ENCODE measurements at places on chromosomes 5 and 9.

DNA sequence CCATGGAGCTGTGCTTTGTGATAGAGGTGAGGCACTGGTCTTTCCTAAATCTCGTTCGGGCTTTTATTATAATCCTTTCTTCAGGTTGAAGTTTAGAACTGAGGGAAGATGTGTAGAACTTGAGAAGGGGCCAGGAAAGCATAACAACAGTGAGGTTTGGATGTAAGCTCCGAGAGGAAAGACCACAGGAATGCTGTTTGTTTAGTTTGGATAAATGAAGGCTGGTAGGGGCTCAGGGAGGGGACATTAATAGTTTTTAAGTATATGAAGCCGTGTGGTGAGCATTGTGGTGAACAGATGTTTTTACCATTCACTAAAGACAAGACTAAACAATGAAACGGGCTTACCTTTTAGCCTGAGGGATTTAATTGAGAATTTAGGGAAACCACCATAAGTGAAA, 130.8 kb downstream of the ARHGAP26 start:
- no peak for DNase-seq

GRCh38 chr9:27496135-27496504, 28.0 kb upstream of the IFNK start:
- no peak for DNase-seq

- DNase-seq: no peak
Observed at GRCh38 chr9:27732494-27732893, 159.2 kb upstream of the C9orf72 start.

DNA sequence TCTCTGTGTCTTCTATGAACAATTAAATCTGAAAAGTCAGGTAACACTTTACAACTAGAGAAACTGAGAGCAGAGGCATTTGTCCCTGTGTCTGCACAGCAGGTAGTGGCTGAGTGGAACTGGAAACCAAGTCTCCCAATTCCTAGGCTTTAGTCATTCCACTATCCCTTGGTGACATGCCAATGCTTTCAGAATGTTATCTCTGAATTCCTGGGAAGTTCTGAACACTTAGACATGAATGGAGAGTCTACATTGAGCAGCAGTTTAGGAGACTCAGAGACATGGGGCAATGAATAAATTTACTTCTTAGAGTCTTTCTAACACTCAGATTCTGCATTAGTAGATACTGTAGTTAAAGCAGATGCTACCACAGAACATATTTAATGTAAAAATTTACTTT, 94.8 kb upstream of the APC start:
- DNase-seq: no peak

DNA sequence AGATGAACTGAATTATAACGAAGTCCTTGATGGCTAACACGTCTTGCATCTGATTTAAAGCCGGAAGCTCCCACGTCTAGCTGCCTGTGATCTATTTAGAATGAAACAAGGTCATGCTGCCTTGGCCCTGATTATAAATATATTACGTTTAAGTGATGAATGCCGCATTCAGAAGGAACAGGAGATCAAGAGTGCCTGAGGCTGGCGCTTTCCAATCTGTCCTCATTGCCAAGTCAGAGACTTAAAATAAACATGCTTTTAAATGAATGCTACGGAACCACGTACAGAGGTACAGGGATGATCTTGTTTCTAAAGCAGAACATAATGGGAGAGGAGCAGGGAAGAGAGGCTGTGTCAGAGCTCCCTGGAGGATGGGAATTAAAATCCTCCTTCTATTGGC, 292.8 kb downstream of the TLE1 start:
- DNase-seq: no peak

DNA sequence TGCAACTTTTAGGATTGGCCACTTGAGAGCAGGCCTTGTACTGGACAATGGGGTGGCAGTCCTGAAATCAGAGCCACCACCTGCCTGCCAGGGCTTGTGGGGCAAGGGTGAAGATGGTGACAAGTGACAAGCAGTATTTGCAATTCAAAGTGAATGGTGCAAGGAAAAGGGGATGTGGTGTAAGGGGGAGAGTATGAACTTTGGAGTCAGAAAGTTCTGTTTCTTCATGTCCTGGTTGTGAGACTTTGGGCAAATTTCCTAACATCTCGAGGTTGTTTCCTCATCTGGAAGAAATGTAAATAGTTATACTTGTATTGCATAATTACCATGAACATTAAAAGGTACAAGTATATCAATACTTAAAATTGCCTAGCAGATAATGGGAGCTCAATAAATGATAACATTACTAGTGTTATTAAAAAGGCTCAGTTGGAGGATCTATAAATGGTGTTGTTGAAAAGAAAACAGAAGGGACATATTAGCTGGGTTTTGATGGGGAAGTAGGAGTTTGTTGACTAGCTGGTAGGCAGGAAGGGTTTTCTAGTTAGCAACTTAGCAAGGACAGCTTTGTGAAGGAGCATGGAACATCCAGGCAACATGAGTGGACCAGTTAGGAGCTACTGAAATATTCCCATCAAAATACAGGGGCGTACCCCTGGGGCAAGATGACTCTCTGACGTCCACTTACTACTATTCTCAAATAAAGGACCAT, 21.3 kb upstream of the MEGF9 start:
- no peak for DNase-seq

DNA sequence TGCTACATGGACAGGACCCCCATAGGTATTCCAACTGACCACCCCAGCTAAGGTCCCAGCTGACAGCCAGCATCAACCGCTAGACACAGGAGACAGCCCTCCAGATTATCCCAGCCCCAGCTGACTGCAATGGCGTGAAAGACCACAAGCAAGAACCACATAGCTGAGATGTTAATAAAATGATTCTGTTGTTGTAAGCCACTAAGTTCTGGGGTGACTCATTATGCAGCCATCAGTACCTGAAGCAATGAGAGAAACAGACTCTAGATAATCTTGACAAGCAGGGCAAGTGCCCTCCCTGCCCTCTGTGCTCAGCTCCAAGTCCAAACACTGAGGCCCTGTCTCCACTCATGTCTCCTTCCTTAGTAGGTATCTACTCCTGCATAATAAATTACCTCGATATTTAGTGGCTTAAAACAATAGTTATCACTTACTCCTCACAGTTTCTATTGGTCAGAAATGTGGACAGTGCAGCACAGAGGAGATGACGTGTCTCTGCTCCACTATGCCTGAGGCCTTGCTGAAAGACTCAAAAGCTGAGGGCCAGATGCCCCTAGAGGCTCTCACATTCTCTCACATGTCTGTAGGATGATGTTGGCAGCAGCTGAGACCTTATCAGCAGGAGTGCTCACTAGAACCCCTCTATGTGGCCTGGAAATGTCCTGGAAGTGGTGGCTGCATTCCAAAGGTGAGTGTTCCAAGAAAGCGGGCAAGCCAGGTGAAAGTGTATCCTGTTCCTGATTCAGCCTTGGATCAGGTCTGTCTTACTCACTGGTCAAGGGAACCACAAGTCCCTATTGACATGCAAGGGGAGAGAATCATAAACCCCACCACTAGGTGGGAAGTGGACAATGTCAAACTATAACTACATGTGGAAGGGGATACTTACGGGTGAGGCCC, 2.5 kb downstream of the MGAT1 start:
- DNase-seq: no peak

DNA sequence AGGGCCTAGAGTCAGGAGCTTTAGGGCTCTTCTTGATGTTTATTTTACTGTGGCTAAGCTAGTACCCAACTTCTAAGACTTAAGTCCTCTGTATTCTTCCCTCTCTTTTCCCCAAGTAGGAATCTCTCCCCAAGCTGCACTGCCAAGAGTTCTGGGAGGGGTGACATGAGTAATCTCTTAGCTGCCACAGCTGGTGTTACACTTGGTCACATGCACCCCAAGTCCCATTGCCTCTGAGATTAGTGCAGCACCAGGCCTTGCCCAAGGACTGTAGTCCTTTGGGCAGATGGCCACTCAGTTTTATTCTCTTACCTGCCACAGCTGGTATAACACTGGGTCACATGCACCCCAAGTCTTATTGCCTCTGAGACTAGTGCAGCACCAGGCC, 114.7 kb upstream of the RIOK2 start:
- no peak for DNase-seq
